ENCODE measurements at places on chromosomes 13 and 19. TPM values are rescaled to one million over a fixed set of nuclear protein-coding genes. Genes with fewer than 3 reads are reported as not detected.

DNA sequence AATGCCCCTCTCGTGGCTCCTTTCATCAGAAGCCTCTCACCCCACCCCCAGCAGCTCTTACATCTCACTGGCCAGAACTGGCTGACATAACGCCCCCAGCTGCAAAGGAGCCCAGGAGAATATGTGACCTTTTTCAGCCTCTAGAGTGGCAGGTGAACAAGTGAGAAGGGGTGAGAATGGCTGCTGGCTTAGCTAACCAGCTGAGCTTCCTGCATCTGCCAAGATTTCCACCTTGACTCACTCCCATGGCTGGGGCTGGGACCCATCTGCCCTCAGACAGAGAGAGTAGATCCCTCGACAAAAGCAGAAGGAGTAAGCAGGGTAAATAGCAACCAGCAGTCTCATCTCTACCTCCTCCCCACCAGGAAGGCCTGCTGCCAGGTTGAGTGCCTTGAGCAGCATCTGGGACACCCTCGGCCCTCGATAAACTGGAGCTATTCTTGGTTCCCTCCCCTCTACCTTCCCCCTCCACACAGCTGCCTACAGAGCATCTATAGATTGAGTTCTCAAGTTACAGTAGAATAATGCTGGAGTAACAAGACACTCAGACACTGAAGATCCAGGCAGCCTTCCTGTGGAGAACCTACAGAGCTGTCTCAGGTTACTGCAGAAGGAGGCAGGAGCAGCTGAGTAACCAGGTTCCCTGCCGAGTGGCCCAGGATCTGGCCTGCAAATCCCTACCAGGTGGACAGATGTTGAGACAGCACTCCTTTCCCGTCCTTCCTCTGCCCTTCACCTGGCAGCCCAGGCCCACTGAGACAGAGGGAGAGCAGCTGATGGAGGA is 15.5 kb downstream of the KASH5 start:
- DNase-seq, result no peak

Gene ZSCAN22
- 0.45 TPM for total RNA-seq

Gene FUT6
- 0.18 TPM for total RNA-seq

DNA sequence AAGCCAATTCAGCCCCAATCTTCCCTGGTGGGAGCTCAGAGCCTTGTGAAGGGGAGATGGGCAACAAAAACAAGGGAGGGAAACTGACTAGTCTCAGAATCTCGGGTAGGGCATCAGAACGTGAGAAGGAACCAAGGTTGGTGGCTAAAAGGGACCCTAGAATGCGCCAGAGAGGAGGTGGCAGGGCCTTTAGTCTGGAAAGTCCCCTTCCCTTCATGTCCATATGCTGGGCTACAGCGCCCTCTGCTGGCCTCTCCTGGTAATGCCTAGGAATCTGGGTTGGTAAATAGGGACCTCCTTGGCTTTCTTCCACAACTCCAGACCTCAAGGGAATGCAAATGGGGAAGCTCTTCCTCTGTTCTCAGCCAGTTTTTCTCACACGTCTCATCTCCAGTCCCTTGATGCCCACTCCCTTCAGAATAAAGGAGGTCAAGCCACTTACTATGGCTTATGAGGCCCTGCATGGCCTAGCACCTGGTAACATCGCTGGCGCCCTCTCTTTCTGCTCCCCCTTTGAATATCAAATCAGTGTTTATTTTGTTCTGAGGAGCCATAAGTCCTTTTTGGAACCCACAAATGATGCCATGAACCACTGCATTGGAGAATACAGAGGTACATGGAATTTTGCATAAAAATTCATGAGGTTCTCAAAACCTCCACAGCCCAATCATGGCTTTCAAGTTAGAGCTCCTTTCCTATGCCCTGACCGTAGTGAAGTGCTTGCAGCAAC is 1.4 kb upstream of the CCDC97 start:
- DNase-seq, result peak; percentile 96

GRCh38 chr19:3516675-3517207 is 10.6 kb downstream of the FZR1 start:
- peak; percentile 68 for DNase-seq

Gene EBI3
- not detected for total RNA-seq

- DNase-seq, result no peak
Observed at GRCh38 chr13:51202477-51203046, 19.6 kb upstream of the FAM124A start.

- DNase-seq, result no peak
Observed at GRCh38 chr13:113117911-113118260, 4.7 kb upstream of the F10 start.
